ENCODE measurements at places on chromosomes 6 and 20. TPM values are rescaled to one million over a fixed set of nuclear protein-coding genes. Genes with fewer than 3 reads are reported as not detected.

Gene FAM83C
- total RNA-seq, result not detected

Gene GUCA1A
- not detected for total RNA-seq

Gene SNAP91
- 0.52 TPM for total RNA-seq

Gene PLCB1
- 25.9 TPM for total RNA-seq

Gene TFAP2B
- not detected for total RNA-seq

Measured in left cardiac atrium (tissue), 4 donors.